H7 (cell line): ENCODE measurements at places on chromosomes 12 and 14.
A peak's percentile ranks its signal among the peaks of the same experiment; 100 is the strongest.

GRCh38 chr12:130336723-130337487 is 782 bp upstream of the PIWIL1 start:
- DNase-seq: no peak

DNA sequence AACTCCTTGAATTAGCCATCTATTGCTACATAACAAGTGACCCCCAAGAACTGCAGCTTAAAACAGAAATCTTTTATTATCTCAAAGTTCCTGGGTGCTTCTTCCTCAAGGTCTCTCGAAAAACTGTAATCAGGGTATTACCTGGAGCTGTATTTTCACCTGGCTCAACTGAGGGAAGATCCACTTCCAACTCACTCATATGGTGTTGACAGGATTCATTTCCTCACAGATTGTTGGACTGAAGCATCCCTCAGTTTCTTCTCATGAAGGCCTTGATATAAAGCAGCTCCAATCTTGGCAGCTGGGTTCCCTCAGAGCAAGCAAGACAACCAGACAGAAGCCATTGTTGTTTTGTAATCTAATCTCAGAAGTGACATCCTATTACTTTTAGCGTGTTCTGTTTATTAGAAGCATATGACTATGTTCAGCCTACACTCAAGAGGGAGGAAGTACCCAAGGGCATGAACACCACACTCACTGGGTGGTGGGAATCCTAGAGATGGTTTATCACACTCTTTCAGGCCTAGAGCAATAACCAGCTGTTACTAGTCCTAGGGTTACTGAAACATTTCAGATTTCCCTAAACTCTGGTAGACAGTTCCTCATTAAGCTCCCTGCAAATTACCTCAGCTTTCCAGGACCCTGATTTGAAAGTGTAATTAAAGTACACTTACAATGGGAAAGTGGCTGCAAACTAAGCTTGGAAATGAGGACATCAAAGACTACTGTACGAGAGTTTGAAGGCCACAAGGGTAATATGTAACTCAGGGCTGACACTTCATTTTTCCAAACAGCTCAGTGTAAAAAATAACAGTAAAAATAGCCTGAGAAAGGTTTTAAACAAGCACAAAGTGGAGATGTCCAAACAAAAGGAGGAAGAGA is 222.2 kb downstream of the SEC23A start:
- no peak for DNase-seq

DNA sequence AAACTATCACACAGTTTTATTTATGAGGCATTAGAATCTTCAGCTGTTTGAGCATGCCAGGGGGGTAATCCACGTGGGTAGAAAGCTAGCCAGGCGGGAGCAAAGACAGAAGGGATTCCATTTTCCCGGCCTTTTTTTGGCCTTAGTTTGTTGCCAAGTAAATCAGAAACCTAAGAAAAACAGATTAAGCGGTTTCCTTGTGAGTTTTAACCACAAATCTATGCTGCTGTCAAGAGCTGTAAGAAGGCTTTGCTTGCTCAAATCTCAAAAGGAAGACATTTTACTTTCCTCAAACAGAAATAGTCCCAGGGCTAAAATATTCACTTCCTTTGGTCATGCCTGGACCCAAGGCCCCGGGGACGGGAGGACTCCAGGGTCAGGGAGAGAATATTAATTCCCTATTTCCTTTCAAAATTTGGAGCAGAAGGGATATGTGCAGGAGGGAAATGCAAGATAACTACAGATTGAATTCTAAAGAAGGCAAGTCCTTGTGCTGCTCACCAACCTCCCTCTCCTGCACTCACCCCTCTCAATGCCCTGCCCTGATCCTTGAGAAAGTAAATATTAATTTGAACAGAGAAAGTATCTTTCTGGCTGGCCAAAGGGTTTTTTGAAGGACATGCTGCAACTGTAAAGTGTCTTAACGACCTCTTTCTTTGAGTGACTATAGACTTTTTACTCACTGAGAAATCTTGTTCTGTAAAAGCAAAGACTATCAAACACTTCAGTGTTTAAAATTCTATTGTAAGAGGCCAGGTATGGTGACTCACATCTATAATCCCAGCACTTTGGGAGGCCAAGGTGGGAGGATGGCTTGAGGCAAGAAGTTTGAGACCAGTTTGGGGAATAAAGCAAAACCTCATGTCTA is 75.7 kb downstream of the HSD17B6 start:
- DNase-seq: no peak

- no peak for DNase-seq
Observed at GRCh38 chr12:40020261-40020691, 85.6 kb downstream of the SLC2A13 start.

DNA sequence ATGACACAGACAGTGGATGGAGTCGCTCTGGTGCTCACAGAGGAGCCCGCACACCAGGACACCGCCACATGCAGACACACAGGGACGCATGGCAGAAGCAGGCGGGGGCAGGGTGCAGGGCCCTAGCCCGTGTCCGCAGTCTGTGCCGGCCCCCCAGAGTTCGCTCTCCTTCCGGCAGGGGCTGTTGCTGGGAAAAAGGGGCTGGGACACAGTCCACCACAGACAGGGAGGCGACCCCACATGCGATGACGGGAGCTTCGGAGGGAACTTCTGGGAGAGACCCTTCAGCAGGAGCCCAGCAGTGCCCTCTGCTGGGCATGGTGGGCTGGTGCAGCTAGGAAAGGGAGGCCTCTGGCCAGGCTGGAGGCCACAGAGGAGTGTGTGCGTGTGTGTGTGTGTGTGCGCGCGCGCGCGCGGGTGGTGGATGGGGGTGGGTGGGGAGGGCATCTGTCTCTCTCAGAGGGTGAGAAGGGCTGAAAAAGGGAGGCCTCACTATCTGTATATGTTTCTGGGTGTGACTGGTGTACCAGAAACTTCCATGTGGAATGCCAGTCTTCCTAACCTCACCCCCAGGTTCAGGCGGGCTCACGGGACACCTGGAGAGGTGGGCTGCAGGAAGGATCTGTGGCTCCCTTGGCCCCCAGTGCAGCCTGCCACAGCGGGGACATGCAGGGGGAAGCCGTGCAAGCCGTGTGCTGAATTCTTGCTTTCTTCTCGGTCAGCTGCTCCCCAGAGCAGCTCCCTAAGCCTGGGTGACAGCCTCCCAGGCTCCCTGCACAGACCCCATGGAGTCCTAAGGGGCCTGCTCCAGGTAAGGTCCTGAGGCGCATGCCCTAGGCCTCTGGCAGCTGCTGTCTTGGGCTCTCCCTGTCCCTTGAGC is 60.7 kb downstream of the PLEKHG3 start:
- DNase-seq: peak; percentile 94

- DNase-seq: no peak
Observed at GRCh38 chr12:95216711-95217376, 423 bp downstream of the FGD6 start.
